ENCODE measurements at places on chromosomes 3 and 15.

- DNase-seq, result no peak
Measured at GRCh38 chr3:33773637-33774036, 24.8 kb upstream of the PDCD6IP start.

GRCh38 chr3:58340594-58341244, 8.0 kb downstream of the PXK start:
- DNase-seq, result no peak

DNA sequence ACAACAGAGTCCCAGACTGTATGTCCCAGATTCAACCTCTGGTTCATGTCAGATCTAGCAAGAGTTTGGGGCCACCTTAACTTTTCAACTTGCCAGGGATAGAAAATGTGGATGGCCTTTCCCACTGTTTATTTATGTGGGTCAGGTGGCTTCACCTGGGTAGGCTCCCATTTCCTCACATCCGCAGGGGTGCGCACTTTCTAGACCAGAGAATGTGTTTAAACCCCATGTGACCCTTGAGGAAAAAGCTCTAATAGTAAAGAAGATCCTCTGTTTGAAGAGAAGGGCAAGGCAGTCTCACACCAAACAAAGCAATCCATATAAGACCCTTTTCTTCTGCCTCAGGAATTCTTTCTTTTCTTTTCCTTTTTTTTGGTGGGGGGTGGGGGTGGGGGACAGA, 167.2 kb upstream of the TSC22D2 start:
- no peak for DNase-seq

DNA sequence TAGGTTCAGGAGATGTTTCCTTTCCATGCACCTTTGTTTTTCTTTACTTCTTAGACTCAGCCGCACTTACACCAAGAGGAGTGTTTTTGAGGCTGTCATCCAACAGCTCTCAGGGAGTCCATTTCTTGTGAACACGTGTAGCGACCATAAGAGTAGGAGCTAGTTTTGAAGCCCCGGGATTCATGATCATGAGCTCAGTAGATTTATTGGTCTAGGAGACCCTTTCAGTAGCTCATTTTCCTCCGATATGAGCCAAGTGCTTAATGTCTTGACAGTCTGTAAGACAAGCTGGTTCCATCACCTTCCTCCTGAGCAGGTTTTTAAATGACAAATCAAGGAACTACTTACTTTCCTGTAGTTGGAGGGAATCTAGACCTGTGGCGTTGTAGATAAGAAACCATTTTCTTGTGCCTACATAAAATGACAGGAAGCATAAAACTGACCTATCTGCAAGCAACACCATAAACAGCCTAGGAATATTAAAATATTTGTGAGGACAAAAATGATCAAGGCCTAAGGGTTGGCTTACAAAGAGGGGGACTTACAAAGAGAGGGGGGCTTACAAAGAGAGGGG, 172.6 kb upstream of the BHLHE40 start:
- DNase-seq, result no peak

GRCh38 chr15:55816017-55816416, 73.1 kb upstream of the PRTG start:
- no peak for DNase-seq
